Gastrocnemius medialis (tissue), 4 donors: ENCODE measurements at places on chromosomes 7 and 10.

GRCh38 chr10:100004805-100005510 lies 4.8 kb downstream of the DNMBP start:
- H3K36me3 ChIP-seq, result no peaks in the 10 kb centered on the region
- H3K27ac ChIP-seq, result peak overlapping the region; percentile 64
- no peak for DNase-seq
- no peaks in the 10 kb centered on the region for H3K27me3 ChIP-seq
- H3K4me1 ChIP-seq, result peaks cover 70% of the 10 kb centered on the region

- H3K27me3 ChIP-seq, result no peaks in the 10 kb centered on the region
- peaks cover 59% of the 10 kb centered on the region for H3K36me3 ChIP-seq
- H3K4me3 ChIP-seq, result no peak overlapping the region
- H3K27ac ChIP-seq, result no peak overlapping the region
- peaks cover 12% of the 10 kb centered on the region for H3K4me1 ChIP-seq
- DNase-seq, result no peak
These were observed 3.7 kb downstream of the ZFYVE27 start for GRCh38 chr10:97740613-97741012.

DNA sequence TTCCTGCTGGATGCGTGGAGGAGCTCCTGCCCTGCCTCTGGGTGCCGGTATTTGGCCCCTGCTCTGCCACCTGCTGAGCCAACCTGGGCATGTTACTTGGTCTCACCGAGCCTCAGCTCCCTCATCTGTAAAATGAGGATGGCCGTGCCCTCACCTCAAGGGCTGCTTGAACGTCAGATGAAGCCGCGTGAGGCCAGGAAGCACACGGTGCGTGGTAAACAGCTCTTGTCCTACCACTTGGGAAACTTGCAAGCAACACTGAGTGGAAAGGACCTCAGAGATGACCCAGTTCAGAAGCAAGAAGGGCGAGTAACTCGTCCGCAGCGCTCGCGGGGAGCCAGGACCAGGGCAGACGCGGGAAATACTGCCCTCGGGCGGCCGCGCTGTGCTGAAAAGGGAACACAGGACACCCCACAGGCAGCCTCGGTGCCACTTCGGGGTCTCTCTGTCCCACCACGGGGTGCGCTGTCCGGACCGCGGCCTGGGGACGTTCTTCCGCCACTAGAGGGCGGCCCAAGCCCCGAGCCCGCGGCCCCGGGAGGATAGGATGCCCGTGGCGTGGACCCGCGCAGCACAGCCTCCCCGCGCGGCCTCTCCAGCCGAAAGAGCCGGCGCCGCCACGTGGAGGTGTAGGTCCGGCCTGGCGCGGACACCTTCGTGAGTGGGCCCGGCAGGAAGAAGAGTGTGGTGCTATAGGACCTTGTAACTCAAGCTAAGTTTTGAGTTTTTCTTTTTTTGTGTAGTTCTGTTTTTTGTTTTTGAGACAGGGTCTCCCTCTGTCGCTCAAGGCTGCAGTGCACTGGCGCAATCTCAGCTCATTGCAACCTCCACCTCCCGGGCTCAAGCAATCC lies 94.1 kb downstream of the PRKAG2 start:
- no peaks in the 10 kb centered on the region for H3K36me3 ChIP-seq
- H3K4me3 ChIP-seq, result peak overlapping the region; percentile 45
- H3K27ac ChIP-seq, result no peak overlapping the region

- H3K36me3 ChIP-seq, result peaks cover 32% of the 10 kb centered on the region
- H3K27me3 ChIP-seq, result no peaks in the 10 kb centered on the region
- no peak overlapping the region for H3K27ac ChIP-seq
- peaks cover 27% of the 10 kb centered on the region for H3K4me1 ChIP-seq
- no peak overlapping the region for H3K4me3 ChIP-seq
- DNase-seq, result no peak
These were observed 34.0 kb downstream of the PPP2R2D start for GRCh38 chr10:131934769-131935168.

- peak overlapping the region; percentile 93 for H3K4me3 ChIP-seq
- H3K27ac ChIP-seq, result peak overlapping the region; percentile 94
- H3K27me3 ChIP-seq, result no peaks in the 10 kb centered on the region
These were observed 666 bp upstream of the MAP3K8 start for GRCh38 chr10:30433306-30433729.

DNA sequence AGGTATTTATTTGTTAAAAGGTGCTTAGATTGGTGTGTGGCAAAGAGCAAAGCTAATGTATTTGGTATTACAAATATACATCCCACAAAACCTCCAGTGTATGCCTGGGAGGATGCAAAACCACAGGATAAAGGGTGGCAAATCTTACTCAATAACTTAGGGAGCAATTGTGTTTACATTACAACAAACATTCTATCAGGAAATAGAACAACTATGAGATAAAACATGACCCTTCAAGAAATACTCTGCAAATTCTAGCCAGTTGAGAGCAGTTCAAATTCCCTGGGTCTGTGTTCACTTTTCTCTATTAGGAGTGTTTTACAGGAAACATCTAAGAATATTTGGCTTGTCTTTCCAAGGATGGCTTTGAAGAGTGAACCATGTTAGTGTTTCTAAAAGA lies 64.9 kb downstream of the CUL1 start:
- DNase-seq, result no peak
- H3K4me1 ChIP-seq, result no peaks in the 10 kb centered on the region
- H3K4me3 ChIP-seq, result no peak overlapping the region
- peaks cover 58% of the 10 kb centered on the region for H3K36me3 ChIP-seq

GRCh38 chr7:50679218-50680007 lies 103.3 kb downstream of the GRB10 start:
- H3K4me3 ChIP-seq, result no peak overlapping the region
- H3K36me3 ChIP-seq, result no peaks in the 10 kb centered on the region
- H3K27ac ChIP-seq, result peak overlapping the region; percentile 80
- DNase-seq, result no peak
- no peaks in the 10 kb centered on the region for H3K27me3 ChIP-seq
- H3K4me1 ChIP-seq, result peaks cover 79% of the 10 kb centered on the region

DNA sequence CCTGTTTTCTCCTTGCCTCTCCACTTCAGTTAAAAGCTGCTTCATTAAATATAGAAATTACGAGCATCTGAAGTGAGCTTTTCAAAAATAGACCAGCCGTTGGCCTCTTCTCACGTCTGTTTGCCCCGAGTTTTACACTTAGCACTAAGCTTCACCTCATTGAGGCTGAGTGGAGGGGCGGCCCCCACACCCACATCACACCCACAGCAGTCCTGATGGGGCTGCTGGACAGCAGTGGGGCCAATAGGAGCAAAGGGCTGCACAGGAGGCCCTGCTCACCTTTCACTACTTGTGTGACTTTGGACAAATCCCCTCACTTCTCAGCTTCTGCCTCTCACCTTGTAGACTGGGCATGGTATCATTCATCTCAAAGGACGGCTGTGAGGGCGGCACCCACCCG lies 677.8 kb downstream of the SDK1 start:
- DNase-seq, result no peak
- no peaks in the 10 kb centered on the region for H3K4me1 ChIP-seq
- no peaks in the 10 kb centered on the region for H3K36me3 ChIP-seq
- no peaks in the 10 kb centered on the region for H3K27me3 ChIP-seq
- H3K4me3 ChIP-seq, result no peak overlapping the region

DNA sequence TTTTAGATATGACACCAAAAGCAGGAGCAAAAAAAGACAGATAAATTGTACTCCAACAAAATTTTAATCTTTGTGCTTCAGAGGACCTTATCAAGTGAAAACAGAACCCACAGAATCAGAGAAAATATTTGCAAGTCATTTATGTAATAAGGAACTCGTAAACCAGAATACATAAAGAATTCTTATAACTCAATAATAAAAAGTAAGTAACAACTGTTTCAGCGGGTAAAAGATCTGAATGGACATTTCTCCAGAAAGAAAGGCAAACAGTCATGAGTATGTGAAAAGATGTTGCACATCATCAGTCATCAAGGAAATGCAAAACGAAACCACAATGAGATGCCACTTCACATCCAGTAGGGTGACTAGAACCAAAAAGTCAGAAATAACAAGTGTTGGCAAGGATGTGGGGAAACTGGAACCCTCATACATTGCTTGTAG lies 167.7 kb upstream of the KCTD7 start:
- H3K4me3 ChIP-seq, result no peak overlapping the region
- no peaks in the 10 kb centered on the region for H3K4me1 ChIP-seq

GRCh38 chr10:92241158-92241500 lies 49.7 kb downstream of the CPEB3 start:
- H3K36me3 ChIP-seq, result no peaks in the 10 kb centered on the region
- H3K4me1 ChIP-seq, result peaks cover 49% of the 10 kb centered on the region
- DNase-seq, result peak; percentile 14
- peak overlapping the region; percentile 76 for H3K4me3 ChIP-seq
- H3K27me3 ChIP-seq, result no peaks in the 10 kb centered on the region

GRCh38 chr7:20407585-20408466 lies 77.1 kb downstream of the ITGB8 start:
- no peaks in the 10 kb centered on the region for H3K36me3 ChIP-seq
- no peak overlapping the region for H3K4me3 ChIP-seq
- no peaks in the 10 kb centered on the region for H3K4me1 ChIP-seq
- no peaks in the 10 kb centered on the region for H3K27me3 ChIP-seq
- no peak overlapping the region for H3K27ac ChIP-seq

DNA sequence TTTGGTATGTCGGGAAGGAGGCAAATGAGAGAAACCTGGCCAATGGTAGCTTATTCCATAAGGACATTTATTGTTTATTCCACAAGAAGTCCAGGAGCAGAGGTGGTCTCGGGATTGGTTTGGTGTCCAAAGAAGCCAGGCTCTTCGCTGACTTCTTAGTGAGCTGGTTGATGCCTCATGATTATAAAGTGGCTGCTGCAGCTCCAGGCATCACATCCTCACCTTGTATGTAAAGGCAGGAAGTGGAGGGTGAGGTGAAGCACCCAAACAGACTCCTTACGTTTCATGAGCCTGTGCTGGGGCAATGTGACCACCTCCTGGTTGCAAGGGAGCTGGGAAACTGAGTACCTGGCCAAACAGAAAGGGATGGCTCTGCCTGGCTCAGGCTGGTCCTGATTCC lies 92.4 kb downstream of the MYL10 start:
- H3K4me3 ChIP-seq, result no peak overlapping the region
- H3K4me1 ChIP-seq, result no peaks in the 10 kb centered on the region
- no peaks in the 10 kb centered on the region for H3K36me3 ChIP-seq
- DNase-seq, result no peak
- H3K27ac ChIP-seq, result no peak overlapping the region

- H3K27me3 ChIP-seq, result peaks cover 33% of the 10 kb centered on the region
- H3K36me3 ChIP-seq, result no peaks in the 10 kb centered on the region
- DNase-seq, result no peak
- no peak overlapping the region for H3K27ac ChIP-seq
These were observed 913 bp downstream of the NPY start for GRCh38 chr7:24284699-24285506.

DNA sequence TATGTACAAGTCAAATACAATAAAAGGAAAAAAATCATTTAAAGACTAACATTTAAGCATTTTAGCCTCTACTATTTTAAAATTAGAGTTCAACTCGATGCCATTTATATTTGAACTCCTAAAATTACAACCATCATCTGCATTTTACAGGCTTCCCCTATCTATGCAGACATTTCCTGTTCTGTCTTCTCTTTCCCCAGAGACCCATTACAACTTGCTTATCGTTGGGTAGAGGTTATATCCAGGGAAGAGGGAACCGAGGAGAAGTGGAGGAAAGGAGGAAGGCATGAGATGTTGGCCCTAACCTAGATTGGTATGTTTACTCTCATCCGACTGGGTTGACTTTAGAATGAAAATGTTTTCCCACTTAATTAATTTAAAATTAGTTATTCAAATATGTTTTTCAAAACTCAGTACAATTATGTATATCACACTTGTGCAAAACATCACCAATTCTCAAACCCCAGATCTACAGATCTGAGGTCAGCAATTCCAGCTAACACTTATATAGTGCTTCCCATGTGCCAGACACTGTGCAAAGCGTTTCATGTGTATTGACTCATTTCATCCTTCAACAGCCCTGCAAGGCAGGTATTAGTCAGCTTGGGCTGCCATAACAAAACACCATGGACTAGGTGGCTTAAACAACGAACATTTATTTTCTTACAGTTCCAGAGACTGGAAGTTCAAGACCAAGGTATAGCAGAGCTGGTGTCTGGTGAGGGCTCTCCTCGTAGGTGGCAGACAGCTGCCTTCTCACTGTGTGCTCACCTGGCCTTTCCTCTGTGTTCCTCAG lies 27.3 kb upstream of the HERPUD2 start:
- H3K27ac ChIP-seq, result no peak overlapping the region
- H3K4me1 ChIP-seq, result peaks cover 32% of the 10 kb centered on the region
- DNase-seq, result no peak
- no peaks in the 10 kb centered on the region for H3K36me3 ChIP-seq

- peak overlapping the region; percentile 43 for H3K4me3 ChIP-seq
- peaks cover 71% of the 10 kb centered on the region for H3K4me1 ChIP-seq
- H3K27me3 ChIP-seq, result no peaks in the 10 kb centered on the region
- no peaks in the 10 kb centered on the region for H3K36me3 ChIP-seq
These were observed 254.1 kb downstream of the TNS3 start for GRCh38 chr7:47327698-47328391.

GRCh38 chr10:75525067-75525466 lies 93.6 kb downstream of the LRMDA start:
- no peaks in the 10 kb centered on the region for H3K4me1 ChIP-seq
- no peak overlapping the region for H3K4me3 ChIP-seq
- no peak for DNase-seq
- no peaks in the 10 kb centered on the region for H3K36me3 ChIP-seq
- H3K27ac ChIP-seq, result no peak overlapping the region
- H3K27me3 ChIP-seq, result no peaks in the 10 kb centered on the region

DNA sequence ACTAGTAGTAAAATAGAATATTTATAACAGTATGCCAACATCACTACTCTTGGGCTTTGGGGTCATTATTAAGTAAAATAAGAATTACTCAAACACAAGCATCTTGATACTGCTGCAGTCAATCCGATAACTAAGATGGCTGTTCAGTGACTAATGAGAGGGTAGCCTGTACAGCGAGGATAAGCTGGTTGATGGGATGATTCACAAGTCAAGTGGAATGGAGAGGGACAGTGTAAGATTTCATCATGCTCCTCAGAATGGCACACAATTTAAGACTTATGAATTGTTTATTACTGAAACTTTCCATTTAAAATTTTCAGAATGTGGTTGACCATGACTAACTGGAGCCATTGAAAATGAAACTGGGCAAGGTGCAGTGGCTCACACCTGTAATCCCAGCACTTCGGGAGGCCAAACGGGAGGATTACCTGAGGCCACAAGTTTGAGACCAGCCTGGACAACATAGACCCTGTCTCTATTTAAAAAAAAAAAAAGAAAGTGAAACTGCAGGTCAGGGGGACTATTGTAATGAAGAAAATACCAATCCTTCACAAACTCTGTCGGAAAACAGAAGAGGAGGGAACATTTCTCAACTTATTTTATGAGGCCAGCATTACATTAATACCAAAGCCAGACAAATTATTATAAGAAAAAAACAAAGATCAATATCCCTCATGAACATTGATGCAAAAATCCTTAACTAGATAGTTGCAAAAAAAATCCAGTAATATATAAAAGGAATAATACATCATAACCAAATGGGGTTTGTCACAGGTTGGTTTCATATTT lies 11.2 kb downstream of the AVL9 start:
- H3K4me3 ChIP-seq, result no peak overlapping the region
- DNase-seq, result no peak
- no peaks in the 10 kb centered on the region for H3K36me3 ChIP-seq
- H3K27me3 ChIP-seq, result no peaks in the 10 kb centered on the region
- H3K4me1 ChIP-seq, result peaks cover 10% of the 10 kb centered on the region
